Activated naive CD4-positive, alpha-beta T cell treated with Interleukin-2 at 50 U/mL for 16 hours (primary cell): ENCODE measurements at places on chromosomes 5 and 9.

DNA sequence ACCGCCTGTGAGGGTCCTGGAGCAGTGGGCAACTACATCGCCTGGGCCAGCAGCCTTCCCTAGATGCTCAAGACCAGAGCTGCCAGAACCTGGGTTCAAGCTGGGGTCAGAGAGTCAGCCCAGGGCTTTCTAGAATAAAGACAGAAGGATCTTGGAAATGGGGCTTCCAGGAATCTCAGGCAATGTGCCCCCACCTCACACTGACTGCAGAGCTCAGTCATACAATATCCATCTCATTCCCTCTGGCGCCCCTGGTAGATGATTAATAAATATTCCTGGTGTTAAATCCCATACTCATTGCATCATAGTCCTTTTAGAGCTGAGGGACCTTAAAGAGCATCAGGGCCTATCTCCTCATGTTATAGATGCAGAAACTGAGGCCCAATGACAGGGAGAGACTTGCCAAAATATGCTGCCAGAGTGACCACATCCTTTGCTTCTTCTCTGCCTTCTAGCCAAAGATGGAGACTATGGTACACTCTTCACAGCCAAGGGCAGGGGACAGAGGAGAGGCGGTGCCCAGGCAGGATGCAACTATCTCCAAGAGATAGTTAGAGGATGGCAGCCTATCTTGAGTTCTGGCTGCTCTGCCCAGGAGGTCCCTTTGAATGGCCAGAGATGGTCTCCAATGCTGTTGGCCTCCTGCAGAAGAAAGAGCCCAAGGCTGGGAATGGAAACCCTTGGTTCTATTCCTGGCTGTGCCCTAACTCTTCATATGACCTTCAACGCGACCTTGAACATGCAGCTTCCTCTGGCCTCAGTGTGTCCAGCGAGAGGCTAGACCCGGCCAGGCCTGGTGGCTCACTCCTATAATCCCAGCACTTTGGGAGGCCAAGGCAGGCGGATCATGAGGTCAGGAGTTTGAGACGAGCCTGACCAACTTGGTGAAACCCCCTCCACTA is 36.2 kb upstream of the IL17B start:
- DNase-seq = no peak

DNA sequence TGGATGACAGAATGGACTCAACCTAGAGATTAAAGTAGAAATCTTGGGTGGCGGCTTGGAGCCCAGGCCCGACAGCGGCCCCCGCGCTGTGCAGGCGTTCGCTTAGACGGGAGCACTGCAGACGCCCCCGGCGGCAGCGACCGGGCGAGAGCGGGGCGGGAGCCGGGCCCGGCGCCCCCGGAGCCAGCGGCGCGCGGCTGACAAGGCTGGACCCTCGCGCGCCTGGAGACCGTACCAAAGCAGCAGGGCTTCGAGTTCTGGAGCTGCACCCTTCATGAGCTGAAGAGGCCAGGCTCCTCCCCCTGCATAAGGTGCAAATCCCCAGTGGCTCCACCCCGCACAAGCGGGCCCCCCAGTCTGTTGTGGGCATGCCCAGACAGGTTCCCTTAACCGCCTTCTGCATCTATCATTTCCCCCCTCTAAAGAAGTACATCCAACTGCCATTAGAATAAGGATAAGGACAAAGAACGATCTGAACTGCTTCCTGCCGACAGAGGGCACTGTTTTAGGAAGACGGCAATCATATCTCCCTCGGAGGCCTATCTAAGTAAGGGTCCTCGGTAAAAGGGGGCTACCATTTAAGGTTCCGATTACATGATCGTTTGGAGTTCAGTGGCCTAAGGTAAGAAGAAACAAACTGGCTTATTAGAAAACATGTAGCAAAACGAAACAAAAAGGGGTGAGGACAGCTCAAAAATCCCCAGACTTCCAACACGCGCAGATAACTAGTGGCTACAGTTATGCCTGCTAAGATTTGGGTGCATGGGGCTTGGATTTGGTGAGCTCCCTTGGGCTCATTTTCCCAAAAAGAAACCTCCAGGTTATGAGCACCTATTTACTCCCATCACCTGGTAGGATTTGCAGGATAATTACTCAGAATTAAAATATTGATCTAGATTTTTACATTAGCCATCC is 66.3 kb downstream of the RGMB start:
- no peak for DNase-seq

GRCh38 chr5:173180331-173180730 is 36.0 kb downstream of the BNIP1 start:
- no peak for DNase-seq

- DNase-seq = no peak
These were observed 288.8 kb downstream of the GLIS3 start for GRCh38 chr9:4011054-4011453.

- no peak for DNase-seq
These were observed 374.9 kb downstream of the PSAT1 start for GRCh38 chr9:78671785-78672184.

DNA sequence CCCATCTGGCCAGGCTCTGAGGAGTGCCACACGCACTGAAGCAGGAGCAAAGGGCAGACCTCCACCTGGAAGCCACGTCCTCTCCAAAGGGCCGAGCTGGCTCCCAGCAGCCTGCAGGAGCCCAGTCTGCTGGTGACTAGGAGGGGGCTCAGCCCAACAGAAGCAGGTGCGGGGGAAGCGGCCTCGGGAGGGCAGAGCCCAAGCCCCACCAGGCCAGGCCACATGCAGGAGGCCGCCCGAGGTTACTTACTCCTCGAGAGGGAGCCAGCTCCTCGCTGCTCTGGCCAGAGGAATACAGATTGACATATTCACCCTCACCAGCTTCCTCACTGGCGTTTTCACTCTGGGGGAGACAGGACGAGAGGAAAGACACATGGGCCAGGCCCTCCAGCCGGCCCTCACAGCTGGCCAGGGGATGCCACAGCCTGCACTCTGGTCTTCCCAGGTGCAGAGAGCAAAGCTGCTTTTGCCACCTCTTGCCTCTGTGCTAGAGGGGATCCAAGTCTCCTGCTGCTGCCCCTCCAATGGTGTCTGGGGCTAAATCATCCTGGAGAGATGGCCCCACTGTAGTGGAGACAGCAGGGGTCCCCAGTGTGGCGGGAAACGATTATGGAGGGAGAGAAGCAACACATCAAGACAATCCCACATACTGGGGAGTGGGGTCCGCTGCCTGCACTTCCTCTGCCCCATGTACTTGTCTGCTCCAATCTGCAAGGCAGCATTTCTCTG is 58.6 kb downstream of the PRRT1B start:
- DNase-seq = no peak

- DNase-seq = no peak
These were observed 3.6 kb downstream of the FOXI1 start for GRCh38 chr5:170109059-170110031.

DNA sequence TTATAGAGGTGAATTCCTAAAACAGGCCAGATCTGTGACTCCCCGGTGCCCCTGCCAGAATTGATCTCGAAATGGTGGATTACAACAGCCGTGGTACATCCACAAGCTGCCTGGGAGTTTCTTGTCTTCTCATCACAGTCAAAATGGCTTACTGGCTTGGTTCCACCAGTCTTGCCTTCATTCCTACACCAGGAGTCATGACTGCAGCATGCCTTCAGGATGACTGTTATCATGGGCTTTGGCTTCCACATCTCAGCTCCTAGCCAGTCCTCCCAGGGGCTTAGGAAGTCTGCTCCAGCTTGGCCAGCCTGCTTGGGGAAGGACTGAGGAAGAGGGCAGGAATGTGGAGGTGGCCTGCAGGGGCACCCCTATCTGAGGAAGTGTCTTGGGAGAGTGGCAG is 132.9 kb upstream of the NR3C1 start:
- no peak for DNase-seq

- no peak for DNase-seq
These were observed 7.8 kb downstream of the NELFB start for GRCh38 chr9:137262909-137263285.

DNA sequence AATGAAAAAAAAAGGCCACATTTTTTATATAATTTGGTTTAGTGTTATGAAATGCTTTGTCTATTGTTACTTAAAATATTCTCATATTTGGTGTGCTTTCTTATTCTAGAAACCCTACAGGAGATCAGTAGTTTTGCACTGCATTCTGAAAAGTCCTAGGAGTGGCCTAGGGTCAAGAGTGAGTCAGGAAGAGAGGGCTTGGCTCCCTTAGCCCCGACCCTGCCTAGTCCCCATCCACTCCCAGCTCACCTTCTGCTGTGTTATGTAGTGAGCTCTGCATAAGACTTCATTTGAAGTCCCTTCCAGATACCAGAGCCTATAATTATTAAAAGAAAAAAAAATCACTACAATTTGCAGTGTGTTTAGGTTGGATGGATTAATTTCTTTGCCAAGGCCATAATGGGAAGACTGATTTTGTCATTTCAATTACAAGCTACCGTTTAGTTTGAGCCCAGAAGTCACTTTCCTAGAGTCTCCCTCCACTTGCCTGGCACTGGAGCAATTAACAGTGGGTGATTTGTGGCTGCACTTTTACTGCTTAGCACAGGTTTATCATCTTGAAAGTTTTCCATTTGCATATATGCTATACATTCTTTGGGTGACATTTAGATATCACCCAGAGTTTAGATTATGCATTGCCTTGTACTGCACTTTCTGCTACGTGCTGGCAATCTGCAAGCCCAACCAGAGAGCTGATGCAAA is 143.3 kb downstream of the INSYN2B start:
- DNase-seq = no peak

DNA sequence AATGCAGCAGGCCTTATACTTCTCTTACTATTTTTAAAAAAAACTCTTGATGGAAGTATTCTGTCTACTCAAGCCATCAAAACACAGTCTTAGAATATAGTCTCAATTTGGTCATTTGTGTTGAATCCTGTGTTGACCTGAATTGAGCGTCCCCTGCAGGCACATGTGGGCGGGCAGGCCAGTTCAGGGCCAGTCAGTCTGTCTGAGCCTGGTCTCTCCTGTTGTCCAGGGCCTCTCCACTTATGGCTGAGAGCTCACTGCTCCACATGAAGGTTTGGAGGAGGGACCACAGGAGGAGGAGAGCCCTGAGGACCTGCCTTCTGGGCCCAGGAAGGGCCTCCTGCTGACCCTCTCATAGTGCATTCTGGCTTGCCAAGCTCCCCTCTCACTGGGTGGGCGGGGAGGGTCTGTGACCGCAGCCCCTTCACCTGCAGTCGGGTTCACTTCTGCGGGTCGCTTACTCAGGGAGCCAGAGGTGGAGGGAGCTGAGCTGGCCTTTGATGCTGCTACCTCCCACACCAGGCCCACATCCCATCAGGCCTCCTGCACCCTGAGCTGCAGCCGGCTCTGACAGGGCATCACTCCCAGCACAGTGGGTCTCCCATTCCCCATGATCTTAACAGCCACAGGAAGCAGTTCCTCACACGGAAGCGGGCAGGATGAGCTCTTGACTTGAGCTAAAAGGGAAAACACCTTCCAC is 178.2 kb upstream of the S1PR3 start:
- no peak for DNase-seq

GRCh38 chr9:108041551-108041950 is 552.0 kb upstream of the KLF4 start:
- no peak for DNase-seq
